ENCODE measurements at places on chromosomes 16 and 17. TPM values are rescaled to one million over a fixed set of nuclear protein-coding genes. Genes with fewer than 3 reads are reported as not detected.

DNA sequence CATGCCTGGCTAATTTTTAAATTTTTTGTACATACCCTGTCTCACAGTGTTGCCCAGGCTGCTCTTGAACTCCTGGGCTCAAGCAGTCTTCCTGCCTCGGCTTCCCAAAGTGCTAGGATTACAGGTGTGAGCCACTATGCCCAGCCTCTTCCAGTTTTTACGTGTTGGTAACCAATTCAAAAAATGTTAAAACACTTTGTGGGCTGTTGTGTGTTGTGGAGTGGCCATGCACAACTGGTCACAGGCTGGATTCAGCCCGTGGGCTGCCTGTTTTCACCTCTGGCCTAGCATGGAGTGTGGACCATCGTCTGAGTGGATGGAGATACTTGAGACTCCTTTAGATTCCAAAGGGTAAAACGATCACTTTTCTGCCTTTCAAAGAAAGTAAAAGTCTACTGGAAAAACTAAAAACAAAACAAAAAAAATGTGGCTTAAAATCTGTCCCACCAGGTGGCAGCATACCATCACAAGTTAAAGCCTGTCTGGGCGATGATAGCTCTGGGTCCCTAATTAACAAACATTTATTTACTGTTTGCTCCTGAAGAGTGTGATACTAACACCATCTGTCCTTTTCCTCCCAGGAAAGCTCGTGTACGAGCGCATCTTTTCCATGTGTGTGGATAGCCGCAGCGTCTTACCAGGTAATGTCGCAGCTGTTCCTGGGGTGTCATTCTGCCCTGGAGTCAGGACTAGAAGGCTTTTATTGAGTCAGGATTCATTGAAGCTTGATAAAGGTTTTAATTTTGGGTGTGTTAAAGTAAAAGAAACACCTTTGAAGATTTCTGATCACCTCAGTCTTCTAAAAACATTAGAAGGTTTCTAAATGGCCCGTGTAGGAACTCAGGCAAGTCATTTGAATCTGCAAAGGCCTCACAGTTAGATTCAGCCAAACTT, 45.8 kb downstream of the VPS35L start:
- no peak overlapping the region for H3K27ac ChIP-seq
- H3K36me3 ChIP-seq: peaks cover 28% of the 10 kb centered on the region
- H3K27me3 ChIP-seq: no peaks in the 10 kb centered on the region
- peak; percentile 11 for DNase-seq
- H3K4me3 ChIP-seq: no peak overlapping the region
- H3K4me1 ChIP-seq: no peaks in the 10 kb centered on the region

- no peaks in the 10 kb centered on the region for H3K4me1 ChIP-seq
- H3K36me3 ChIP-seq: no peaks in the 10 kb centered on the region
- no peak overlapping the region for H3K27ac ChIP-seq
- H3K4me3 ChIP-seq: no peak overlapping the region
These were observed 258.6 kb downstream of the IRX3 start for GRCh38 chr16:54027995-54028394.

GRCh38 chr17:32520104-32520701, 33.4 kb downstream of the CDK5R1 start:
- no peaks in the 10 kb centered on the region for H3K36me3 ChIP-seq
- H3K4me1 ChIP-seq: peaks cover 68% of the 10 kb centered on the region
- peak overlapping the region; percentile 43 for H3K4me3 ChIP-seq
- DNase-seq: peak; percentile 44
- peak overlapping the region; percentile 84 for H3K27ac ChIP-seq

Gene NXPH3
- not detected for total RNA-seq

GRCh38 chr16:27646806-27647205, 96.9 kb downstream of the KATNIP start:
- no peaks in the 10 kb centered on the region for H3K27me3 ChIP-seq
- no peak overlapping the region for H3K4me3 ChIP-seq
- no peaks in the 10 kb centered on the region for H3K4me1 ChIP-seq
- H3K27ac ChIP-seq: no peak overlapping the region
- no peak for DNase-seq
- peaks cover 3% of the 10 kb centered on the region for H3K36me3 ChIP-seq

- no peak for DNase-seq
- H3K4me1 ChIP-seq: no peaks in the 10 kb centered on the region
- peaks cover 23% of the 10 kb centered on the region for H3K27me3 ChIP-seq
- no peak overlapping the region for H3K4me3 ChIP-seq
These were observed 14.4 kb upstream of the BAHCC1 start for GRCh38 chr17:81380666-81381518.

DNA sequence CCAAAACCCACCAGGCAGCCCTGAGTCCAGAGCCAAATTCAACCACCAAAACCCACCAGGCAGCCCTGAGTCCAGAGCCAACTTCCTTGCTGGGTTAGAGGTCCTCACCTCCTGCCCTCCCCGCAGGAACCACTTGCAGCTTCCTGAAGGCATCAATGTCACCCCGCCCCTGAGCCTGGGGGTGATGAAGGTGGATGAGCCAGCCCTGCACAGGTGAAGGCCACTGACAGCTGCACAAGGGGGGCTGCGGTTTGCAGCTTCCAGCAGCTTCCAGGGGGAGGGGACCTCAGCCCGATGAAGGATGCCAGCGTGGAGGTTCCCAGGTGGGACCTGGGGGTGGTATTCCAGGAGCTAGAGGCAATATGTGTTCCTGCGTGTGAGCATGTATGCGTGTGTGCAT, 7.6 kb upstream of the CSNK1D start:
- no peak overlapping the region for H3K27ac ChIP-seq
- H3K4me1 ChIP-seq: peaks cover 30% of the 10 kb centered on the region
- no peak overlapping the region for H3K4me3 ChIP-seq
- H3K27me3 ChIP-seq: no peaks in the 10 kb centered on the region
- no peak for DNase-seq

Gene CCDC43
- 23.6 TPM for total RNA-seq

Gene ST6GALNAC1
- total RNA-seq: 2.5 TPM

All from CD4-positive, alpha-beta T cell (primary cell).